ENCODE measurements at places on chromosomes 3 and 15. TPM values are rescaled to one million over a fixed set of nuclear protein-coding genes. Genes with fewer than 3 reads are reported as not detected.

- no peaks in the 10 kb centered on the region for H3K36me3 ChIP-seq
- no peaks in the 10 kb centered on the region for H3K4me1 ChIP-seq
- no peaks in the 10 kb centered on the region for H3K27me3 ChIP-seq
- H3K4me3 ChIP-seq: no peak overlapping the region
- no peak for DNase-seq
Observed at GRCh38 chr15:98397419-98397818, 250.9 kb upstream of the IGF1R start.

GRCh38 chr3:66525771-66526170 lies 24.9 kb upstream of the LRIG1 start:
- DNase-seq: no peak
- H3K36me3 ChIP-seq: no peaks in the 10 kb centered on the region
- no peak overlapping the region for H3K4me3 ChIP-seq
- H3K27me3 ChIP-seq: peaks cover 9% of the 10 kb centered on the region

DNA sequence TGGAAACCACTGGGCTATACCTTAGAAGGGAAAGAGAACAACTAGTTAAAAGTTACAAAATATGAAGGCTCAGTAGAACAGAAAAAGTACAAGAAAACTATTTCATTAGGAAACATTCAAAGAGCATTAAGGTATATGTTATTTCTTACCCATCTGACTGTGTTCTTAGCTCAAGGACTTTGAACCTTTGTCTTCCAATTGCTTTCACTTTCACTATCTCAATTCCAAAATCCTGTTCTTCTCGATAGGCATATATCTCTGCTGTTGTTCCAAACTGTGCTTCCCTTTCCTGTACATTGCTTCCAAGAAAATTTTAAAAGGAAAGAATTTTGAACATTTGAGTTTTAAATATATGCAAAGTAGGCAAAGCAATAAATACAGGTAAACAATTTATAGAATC lies 6.9 kb downstream of the CRBN start:
- peak overlapping the region; percentile 89 for H3K27ac ChIP-seq
- peak overlapping the region; percentile 72 for H3K4me3 ChIP-seq
- peaks cover 47% of the 10 kb centered on the region for H3K4me1 ChIP-seq
- DNase-seq: no peak
- H3K36me3 ChIP-seq: peaks cover 31% of the 10 kb centered on the region

DNA sequence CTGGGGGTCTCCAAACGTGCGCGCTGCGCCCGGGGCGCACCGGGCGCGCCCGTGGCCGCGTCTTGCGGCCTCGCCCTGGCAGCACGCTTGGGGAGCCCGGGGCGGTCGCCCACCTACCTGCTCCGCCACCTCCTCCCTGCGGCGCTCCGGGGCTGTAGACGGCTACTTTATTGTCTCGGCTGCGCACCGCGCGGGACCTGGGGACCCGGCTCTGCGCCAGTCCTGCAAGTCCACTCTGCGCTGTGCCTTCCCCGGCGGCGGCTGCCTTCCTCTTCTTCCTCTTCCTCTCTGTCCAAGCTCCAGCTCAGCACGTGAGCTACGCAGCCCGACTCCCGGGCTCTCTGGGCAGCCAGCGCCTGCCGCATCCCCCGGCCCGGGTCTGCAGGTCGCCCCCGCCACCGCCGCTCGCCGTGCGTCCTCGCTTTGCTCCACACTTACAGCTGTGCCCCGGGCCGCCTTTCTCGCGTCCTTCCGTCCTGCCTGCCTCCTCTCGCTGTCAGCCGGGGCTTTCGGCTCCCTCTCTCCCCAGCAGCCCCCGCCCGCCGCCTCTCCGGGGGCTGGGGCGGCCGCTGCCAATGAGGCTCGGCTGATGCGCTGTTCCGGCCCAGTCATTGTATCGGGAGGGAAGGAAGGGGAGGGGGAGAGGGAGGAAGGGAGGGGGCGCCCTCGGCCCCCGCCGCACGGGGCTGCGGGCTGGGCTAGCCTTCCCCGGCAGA lies 156.4 kb upstream of the FRMD4B start:
- peaks cover 5% of the 10 kb centered on the region for H3K4me1 ChIP-seq
- DNase-seq: no peak
- H3K27ac ChIP-seq: no peak overlapping the region
- peaks cover 51% of the 10 kb centered on the region for H3K27me3 ChIP-seq
- H3K36me3 ChIP-seq: no peaks in the 10 kb centered on the region

GRCh38 chr3:138673641-138674530 lies 65.3 kb downstream of the FAIM start:
- no peak for DNase-seq
- H3K4me1 ChIP-seq: no peaks in the 10 kb centered on the region
- H3K36me3 ChIP-seq: peaks cover 37% of the 10 kb centered on the region
- H3K27me3 ChIP-seq: no peaks in the 10 kb centered on the region
- no peak overlapping the region for H3K4me3 ChIP-seq
- no peak overlapping the region for H3K27ac ChIP-seq

GRCh38 chr3:80542456-80542855 lies 774.7 kb upstream of the ROBO1 start:
- DNase-seq: no peak
- no peaks in the 10 kb centered on the region for H3K4me1 ChIP-seq
- no peaks in the 10 kb centered on the region for H3K36me3 ChIP-seq
- H3K27ac ChIP-seq: no peak overlapping the region

DNA sequence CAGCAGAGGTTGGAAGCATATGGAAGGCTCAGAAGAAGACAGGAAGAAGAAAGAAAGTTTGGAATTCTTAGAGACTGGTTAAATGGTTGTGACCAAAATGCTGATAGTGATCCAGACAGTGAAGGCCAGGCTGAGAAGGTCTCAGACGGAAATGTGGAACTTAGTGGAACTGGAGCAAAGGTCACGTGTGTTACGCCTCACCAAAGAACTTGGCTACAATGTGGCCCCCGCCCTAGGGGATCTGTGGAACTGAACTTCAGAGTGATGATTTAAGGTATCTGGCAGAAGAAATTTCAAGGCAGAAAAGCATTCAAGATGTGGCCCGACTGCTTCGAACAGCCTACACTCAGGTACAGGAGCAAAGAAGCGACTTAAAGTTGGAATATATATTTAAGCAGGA lies 83.1 kb downstream of the MYO5A start:
- H3K36me3 ChIP-seq: peaks cover 2% of the 10 kb centered on the region
- peaks cover 5% of the 10 kb centered on the region for H3K4me1 ChIP-seq
- DNase-seq: no peak
- H3K4me3 ChIP-seq: no peak overlapping the region
- no peaks in the 10 kb centered on the region for H3K27me3 ChIP-seq

GRCh38 chr3:72009851-72010443 lies 225.0 kb upstream of the PROK2 start:
- peaks cover 8% of the 10 kb centered on the region for H3K27me3 ChIP-seq
- peaks cover 4% of the 10 kb centered on the region for H3K36me3 ChIP-seq

DNA sequence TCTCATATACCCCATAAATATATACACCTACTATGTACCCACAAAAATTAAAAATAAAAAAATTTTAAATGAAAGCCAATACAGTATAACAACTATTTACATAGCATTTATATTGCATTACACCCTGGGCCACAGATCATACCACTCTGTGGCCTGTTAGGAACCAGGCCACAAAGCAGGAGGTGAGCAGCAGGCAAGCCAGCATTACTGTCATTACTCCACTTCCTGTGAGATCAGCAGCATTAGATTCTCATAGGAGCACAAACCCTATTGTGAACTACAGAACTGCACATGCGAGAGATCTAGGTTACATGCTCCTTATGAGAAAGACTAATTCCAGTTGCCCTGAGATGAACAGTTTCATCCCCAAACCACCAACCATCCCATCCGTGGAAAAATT lies 17.4 kb downstream of the FILIP1L start:
- no peaks in the 10 kb centered on the region for H3K27me3 ChIP-seq
- H3K27ac ChIP-seq: peak overlapping the region; percentile 52
- no peak overlapping the region for H3K4me3 ChIP-seq
- H3K36me3 ChIP-seq: peaks cover 28% of the 10 kb centered on the region
- peak; percentile 76 for DNase-seq

DNA sequence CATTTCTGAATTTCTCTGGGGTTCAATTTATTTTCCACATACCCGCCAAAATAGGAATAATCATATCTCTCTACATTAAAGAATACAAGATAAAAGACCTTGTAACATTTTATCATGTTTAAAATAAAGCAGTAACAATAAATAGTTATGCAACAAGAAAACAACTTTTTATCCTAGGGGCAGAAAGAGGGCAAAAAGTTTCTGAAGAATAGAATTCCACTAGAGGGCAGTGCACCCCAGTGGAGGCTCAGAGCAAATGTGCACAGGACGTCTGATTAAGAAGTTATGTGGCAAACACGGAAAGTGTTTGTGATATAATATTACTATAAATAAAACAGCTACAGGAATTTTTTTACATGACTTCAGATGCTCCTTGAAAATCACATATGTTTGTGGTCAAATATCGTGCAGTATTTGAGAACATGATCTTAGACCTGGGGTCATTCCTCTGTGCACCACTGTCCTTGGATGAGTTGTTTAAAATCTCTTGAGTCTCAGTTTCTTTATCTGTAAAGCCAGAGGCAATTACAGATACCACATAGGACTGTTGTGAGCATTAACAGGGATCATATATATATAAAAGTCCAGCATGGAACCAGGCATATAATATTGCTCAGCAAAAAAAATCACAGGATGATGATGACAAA lies 13.2 kb upstream of the PIK3R4 start:
- peak; percentile 73 for DNase-seq
- no peak overlapping the region for H3K4me3 ChIP-seq
- H3K4me1 ChIP-seq: peaks cover 11% of the 10 kb centered on the region
- H3K27me3 ChIP-seq: peaks cover 3% of the 10 kb centered on the region

DNA sequence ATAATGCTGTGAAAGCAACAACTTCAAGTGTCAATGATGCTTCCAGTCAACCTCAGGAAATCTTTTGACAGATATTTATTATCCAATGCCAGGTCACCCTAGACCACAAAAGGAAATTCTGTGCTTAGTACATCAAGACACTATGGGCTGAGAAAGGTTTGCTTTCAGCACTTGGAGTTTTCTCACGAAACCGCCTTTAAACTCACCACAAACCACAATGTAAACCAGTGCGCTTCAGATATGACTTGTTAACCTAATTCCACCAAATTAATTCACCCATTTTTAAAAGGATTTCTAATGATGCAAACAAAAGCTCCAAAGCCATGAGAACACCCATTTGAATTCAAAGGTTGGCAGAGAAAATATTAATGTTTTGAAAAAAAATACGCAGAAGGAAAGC lies 292.9 kb upstream of the NR2F2 start:
- no peak overlapping the region for H3K27ac ChIP-seq
- H3K36me3 ChIP-seq: no peaks in the 10 kb centered on the region
- peaks cover 73% of the 10 kb centered on the region for H3K27me3 ChIP-seq
- no peak for DNase-seq
- H3K4me3 ChIP-seq: no peak overlapping the region

GRCh38 chr3:115657168-115657567 lies 33.9 kb downstream of the GAP43 start:
- peaks cover 2% of the 10 kb centered on the region for H3K36me3 ChIP-seq
- H3K27me3 ChIP-seq: peaks cover 5% of the 10 kb centered on the region
- peaks cover 31% of the 10 kb centered on the region for H3K4me1 ChIP-seq
- no peak for DNase-seq
- H3K4me3 ChIP-seq: peak overlapping the region; percentile 37

DNA sequence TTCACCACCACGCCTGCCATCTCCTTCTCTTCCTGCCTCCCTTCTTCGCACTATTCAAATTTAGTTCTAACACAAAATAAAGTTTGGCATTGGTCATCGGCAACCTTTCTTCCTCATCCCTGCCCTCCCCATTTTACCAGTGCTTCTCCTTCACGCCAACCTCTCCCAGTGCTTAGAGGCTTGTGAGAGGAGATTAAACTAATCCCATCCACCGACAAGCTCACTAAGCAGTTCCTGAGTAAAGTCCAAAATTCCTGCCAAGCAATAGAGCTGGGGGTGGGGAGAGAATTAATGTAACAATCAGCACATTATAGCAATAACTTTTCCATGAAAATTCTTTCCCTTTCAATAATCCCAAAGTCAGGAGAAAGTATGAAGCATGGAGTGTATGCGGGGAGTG lies 157.4 kb upstream of the GMNC start:
- no peak for DNase-seq
- no peaks in the 10 kb centered on the region for H3K36me3 ChIP-seq
- no peaks in the 10 kb centered on the region for H3K27me3 ChIP-seq
- H3K4me3 ChIP-seq: no peak overlapping the region

GRCh38 chr3:150733373-150733935 lies 29.5 kb downstream of the SIAH2 start:
- peaks cover 18% of the 10 kb centered on the region for H3K4me1 ChIP-seq
- no peaks in the 10 kb centered on the region for H3K27me3 ChIP-seq
- no peak overlapping the region for H3K4me3 ChIP-seq
- H3K27ac ChIP-seq: no peak overlapping the region
- no peak for DNase-seq

DNA sequence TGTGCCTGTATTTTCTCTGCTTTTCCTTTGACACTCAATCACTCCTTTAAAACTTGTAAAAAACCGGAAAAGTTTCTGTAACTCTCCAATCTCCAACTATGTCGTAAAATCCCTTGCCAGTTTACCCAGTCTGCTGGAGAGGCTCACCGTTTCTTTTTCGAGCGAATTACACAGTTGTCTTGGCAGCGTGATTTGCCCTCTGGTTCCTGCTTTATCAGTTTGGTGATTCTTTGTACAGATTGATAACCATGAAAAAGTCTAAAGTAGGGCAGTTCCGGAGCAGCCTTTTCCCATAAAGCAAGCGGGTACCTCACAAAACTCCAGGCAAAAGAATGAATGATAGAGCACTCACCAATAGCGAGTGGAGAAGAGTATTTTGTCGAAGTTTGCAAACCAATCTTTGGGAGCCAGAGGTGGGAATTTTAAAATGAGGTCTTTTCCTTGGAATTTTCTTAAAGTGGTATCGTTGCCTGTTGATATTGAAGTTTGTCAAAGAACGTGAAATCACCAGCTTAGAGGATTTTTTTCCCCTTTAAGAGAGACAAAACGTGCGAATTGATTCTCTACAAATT lies at the start of gene TTC23:
Gene TTC23 (minus strand): TSS at position 312 of the 572 bp plus-strand sequence. CDS start 20,869 bp downstream, outside the sequence.
- H3K4me1 ChIP-seq: peaks cover 30% of the 10 kb centered on the region
- no peak for DNase-seq
- no peaks in the 10 kb centered on the region for H3K27me3 ChIP-seq
- H3K4me3 ChIP-seq: peak within 1 kb of the TSS; percentile 80
- peaks cover 6% of the 10 kb centered on the region for H3K36me3 ChIP-seq

DNA sequence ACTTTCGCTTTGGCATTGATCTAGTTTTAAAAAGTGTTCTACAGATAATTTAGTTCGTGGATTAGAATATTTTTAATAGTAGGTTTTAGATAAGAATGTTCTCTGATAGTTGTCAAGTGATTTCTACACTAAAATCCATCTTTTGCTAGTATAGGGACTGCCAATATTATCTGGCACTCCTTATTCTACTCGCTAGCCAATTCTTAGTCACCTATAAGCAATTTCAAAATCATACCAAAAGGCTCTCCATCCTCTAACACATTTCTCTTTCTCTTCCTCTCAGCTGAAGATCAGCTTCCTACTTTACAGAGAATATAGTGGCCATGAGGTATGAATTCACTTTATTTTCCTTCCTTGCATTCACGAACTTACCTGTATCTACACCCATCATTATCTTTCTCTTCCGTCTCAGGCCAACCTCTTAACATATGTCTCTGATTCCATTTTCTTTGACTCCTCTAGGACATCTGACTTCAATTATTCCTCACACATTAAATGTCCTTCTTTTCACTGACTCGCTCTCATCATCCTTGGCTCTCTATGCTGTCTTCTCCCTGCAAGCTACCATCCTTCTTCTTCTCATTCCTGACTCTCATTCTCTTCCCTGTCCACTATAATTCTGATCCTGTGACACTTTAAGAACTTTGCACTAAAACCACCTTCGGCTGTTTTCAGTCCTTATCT lies 35.5 kb downstream of the C3orf80 start:
- H3K27ac ChIP-seq: no peak overlapping the region

Gene PPM1L
- total RNA-seq: 5.0 TPM

Gene GABRB3
- not detected for total RNA-seq

Gene NRG4
- not detected for total RNA-seq

Gene HAUS2
- total RNA-seq: 35.5 TPM

Gene UBE2E2
- 0.77 TPM for total RNA-seq

Gene AMT
- 6.9 TPM for total RNA-seq

Gene SH3BP5
- total RNA-seq: 19.4 TPM
